ENCODE measurements at places on chromosomes 5 and 9.

DNA sequence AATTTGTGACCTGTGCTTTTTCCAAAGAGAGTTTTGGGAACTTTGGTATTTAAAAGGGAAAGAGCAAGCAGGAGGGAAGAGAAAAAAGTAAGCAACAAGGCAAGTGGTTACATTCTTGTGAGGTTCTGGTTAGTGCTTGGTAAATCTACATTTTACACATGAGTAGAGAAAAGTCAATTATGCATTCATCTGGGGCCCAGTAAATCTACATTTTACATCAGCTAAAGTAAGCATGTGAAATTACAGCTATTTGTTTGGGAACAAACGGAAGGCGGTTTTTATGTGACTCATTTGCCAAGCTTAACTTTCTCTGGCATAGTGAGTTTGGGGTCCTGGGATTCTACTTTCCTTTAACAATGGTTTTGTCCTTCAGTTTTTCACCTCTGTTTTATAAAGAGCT, 102.2 kb downstream of the SNX18 start:
- no peak for DNase-seq

GRCh38 chr5:162068412-162068811, 839 bp downstream of the GABRG2 start:
- DNase-seq = no peak

DNA sequence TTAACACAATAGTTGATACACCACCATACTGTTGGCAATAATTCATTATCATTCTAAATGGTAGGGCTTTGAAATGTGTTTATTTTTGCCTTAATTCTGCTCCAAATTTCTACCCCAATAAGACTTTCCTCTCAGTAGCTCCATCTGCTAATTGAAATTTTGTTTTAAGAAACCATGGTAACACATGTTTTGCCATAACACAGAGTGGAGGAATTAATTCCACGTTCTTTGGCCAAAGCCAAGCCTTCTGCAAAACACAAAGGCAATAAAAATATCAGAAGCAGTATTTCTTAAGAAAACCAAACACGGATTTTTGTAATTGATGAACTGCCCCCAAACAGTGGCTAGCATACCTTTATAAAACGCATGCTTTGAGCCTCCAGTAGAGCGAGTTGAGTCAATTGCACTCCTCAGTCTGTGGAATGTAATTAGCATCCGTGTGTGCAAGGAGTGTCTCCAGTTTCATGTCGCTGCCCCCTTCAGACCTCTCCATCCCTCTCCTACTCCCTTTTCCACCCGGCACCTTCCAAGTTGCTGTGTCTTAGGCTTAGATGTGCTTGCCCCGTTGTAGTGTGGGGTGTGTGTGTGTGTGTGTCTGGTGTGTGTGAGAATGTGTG, 58.2 kb upstream of the CKS2 start:
- no peak for DNase-seq

- peak; percentile 41 for DNase-seq
Measured at GRCh38 chr9:79362100-79363081, 209.4 kb upstream of the TLE4 start.

DNA sequence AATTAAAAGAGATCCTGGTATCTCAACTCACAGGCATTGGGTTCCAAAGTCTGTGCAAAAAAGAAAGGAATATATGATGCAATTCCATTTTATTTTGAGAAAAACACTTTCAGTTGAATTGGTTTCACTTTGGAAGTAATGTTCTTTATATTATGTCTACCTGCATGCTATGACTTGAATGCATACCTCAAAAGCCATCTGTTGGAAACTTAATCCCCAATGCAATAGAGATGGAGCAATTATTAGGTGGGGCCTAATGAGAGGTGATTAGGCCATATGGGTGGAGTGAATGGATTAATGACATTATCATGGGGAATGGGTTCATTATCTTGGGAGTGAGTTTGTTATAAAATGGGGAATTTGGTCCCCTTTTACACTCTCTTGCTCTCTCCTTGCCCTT, 293.3 kb downstream of the CSNK1G3 start:
- DNase-seq = no peak

DNA sequence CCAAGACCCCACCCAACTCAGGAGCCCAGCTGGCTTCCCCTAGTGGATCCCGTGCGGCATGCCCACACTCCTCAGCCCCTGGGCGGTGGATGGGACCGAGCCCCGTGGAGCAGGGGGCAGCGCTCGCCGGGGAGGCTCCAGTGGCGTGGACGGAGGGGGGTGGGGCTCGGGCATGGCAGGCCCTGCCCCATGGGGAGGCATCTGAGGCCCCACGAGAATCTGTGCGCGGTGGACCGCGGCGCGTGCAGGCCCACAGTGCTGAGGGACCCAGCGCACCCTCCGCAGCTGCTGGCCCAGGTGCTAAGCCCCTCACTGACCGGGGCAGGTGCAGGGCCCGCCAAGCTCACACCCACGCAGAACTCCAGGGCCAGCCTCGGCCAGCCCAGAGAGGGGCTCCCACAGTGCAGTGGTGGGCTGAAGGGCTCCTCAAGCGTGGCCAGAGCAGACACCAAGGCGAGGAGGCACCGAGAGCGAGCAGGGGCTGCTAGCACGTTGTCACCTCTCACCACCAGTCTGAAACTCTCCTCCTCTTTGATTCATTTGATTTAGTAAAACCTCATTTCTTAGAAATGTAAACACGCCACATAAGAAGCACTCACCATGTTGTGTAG, 25.6 kb downstream of the RNF130 start:
- DNase-seq = no peak

GRCh38 chr5:163306421-163306820, 131.0 kb upstream of the CCNG1 start:
- no peak for DNase-seq

GRCh38 chr9:131734781-131735180, 5.1 kb downstream of the RAPGEF1 start:
- no peak for DNase-seq

DNA sequence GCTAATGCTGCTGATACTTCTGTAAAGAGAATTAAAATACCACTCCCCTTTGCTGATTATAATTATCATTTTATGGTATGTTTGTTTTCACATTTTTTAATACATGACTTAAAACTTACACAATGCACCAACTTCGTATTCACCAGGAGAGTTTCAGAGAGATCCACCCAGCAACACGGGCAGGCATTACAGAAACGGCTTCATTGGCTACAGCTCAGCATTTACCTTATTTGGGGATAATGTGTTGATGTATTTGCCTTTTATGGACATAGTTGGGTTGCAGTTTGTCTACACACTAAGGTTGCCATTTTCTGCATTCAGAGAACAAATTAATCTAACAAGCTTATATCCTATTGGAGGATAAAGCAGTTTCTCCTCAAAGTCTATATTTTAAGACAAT, 423.6 kb downstream of the PRDM9 start:
- DNase-seq = no peak

DNA sequence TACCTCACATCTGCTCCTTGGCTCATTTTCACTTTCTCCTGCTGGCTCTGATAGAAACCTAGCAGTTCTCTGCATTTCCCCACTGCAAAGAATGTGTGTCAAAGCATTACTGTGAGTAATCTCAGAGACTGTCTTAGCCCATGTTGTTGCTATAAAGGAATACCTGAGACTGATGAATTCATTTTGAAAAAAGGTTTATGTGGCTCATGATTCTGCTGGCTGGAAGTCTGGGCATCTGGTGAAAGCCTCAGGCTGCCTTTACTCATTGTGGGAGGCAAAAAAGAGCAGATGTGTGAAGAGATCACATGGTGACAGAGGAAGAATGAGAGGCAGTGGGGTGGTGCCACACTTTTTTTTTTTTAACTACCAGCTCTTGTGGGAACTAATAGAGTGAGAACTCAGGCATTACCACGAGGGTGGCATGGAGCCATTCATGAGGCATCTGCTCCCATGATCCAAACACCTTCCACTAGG, 191.6 kb upstream of the CTNND2 start:
- DNase-seq = no peak

GRCh38 chr5:177335701-177336065, 15.8 kb downstream of the LMAN2 start:
- DNase-seq = no peak
